Cerebellar nuclear complex (tissue), 1 donor: ENCODE measurements at places on chromosomes 16 and 17.

DNA sequence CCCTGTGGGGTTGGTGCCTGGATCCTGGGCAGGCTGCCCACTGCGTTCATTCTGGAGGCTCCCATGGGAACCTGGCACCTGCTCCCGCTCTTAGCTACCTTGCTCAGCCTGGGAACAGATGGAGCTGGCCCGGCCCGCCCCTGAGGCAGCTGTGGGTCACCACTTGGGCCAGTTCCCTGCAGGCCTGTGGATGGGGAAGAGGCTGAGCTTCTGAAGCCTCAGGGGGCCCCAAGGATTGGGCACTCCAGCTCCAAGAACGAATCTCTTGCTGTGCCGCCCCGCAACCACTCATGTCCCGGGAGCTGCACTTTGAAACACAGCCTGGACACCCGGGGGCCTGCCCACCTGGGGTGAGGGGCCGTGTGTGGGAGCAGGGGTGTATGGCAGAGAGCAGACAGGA is 37.7 kb downstream of the BAHCC1 start:
- no peak for DNase-seq

DNA sequence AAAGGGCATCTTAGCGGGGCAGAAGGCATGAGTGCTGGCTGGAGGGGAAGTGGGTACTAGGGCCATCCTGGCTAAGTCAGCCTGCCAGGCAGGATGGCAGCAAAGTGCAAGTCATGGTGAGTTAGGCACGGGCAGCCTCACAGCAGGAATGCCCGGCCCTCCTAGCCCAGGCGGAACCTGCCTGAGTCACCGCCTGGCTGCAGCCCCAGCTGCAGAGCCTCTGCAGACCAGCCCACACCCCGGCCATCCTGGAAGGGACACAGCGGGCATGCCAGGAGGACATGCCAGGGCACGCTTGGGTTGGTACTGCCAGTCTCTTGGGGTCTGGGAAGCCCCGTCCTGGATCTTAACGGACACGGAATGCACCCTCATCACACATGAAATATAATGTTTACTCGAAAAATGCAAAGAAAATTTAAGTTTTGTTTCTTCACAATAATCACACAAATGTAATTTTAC is 5.0 kb upstream of the ALDH3A1 start:
- DNase-seq, result no peak

GRCh38 chr16:81778861-81779535 is at the start of gene PLCG2:
Gene PLCG2 (plus strand): TSS chr16:81779291. CDS start chr16:81785990, 6,699 bp downstream.
- DNase-seq, result no peak

DNA sequence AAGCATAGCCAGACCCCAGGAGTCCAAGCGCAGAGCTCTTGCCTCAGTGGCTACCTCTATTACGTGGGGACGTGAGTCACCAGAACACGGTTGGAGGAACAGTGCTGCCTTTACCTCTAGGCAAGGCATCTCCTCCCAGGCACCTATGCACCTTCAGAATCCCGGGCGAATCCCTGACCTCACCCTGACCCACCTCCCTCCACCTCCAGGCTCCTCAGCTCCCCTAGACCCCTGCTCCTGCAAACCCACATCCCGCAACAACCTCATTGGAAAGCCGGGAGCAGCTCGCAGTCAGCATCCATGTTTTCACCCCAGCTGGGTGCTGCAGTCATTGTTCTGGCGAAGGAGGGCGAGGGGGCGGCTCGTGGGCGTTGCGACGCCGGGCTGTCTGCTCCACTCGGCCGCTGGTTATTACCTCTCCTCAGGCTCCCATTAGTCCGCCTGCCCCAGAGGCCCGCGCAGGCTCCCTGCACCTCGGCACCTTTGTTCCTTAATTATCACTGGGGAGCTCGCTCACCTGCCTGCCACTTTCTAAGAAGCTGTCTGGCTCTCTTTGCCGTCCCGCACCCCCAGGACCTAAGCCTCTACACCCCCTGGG is 24.6 kb upstream of the DLX4 start:
- DNase-seq, result no peak

DNA sequence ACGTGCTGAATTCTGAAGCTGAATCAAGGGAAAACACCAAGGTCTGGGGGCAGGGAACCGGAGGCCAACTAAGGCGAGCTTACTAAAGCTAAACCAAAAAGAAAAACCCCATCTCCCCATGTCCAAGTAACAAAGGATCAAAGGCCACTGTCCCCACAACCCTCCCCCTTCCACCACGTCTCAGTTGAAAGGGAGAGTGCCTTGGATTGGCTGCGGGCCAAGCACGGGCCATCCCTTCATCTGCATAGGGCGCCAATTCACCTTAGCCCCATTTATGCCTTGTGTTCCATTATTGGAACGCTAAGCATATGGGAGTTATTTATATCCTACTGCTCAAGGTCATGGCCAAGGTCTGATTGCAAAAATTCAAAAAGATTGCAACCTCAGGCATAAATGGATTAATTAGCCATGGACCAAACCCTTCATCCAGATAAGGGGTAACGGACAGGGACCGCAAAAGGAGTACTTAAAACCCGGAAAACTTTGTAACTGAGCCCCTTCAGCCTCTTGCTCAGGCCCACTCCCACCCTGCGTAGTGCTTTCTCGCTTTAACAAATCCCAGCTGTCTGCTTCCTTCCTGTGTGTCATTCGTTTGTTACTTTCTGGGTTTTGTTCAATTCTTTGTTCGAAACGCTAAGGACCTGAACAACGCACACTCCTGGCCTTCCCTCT is 740 bp upstream of the ATP6V0D1 start:
- no peak for DNase-seq

- DNase-seq, result no peak
Measured at GRCh38 chr17:35460354-35460851, 11.8 kb upstream of the SLFN13 start.

DNA sequence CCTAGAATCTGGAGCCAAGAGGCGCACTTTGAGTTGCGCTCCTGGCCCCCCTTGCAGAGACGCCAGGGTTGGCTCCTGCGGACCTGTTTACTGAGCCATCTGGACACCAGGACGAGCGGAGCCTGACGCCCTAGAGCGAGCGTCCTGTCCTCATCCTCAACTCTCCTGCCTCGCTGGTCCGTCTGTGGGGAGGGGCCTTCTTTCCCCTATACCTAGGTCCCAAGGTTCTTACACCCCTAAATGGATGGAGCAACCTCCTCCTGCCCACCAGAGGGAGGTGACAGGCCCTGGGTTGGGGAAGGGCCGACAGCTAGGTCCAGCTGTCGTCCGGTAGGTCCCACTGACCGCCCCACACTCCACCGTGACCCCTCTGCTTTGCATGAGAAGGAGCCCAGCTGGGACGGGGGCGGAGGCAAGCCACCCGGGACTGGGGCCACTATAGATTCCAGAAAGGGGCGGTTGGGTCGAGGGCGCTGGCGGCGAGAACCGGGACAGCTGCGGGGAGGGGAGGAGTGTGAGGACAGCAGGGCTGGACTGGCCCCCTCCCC is 3.1 kb upstream of the LHX1 start:
- peak; percentile 64 for DNase-seq

DNA sequence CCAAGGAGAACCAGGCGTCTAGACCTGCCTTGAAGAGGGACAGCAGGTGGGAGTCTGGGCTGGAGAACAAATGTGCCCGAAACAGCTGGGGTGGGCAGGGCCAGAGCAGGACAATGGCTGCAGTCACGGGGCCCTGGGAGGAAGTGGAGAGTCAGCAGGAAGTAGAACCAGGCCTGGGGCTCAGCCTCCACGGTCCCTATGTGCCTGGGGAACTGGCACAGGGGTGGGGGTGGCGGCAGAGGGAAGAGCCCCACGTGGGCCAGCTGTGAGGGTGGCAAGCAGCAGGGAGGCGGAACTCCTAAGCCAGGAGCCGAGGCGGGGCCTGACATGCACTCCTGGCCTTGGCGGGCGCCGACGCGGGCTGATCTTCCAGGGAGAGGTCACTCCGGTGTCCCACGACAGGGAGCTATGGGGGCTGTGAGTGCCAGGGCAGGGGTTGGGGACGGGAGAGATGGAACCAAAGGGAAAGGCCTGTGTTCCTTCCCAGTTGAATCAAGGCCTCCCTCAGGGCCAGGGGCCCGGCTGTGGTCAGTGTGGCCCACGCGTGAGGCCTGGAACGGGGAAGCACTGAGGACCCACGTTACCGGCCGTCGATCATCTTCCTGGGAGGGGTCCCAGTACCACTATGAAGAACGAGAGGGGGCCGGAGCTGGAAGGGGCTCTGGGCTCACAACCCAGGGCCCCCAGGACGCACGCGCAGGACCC is 42.7 kb downstream of the TIMM22 start:
- no peak for DNase-seq

DNA sequence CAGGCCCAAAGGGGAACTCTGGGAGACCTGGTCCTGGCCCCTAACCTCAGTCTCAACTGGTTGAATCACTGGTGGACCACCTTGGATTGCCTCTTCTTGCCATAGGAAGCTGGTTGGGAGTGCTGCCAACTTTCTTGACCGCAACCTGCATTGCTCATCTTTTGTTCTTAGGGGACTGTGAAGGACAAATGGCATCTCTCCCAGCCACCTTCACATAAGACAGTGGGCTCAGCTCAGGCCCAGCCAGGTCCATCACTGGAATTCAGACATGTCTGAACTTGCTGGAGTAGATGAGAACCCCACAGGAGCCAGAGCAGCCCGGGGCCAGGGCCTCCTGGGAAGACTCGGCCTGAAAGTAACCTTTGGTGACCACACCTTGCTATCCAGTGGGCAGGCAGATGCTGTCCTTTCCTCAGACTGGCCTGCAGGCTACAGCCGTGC is 18.8 kb downstream of the ADORA2B start:
- DNase-seq, result no peak

- DNase-seq, result no peak
Measured at GRCh38 chr17:15309793-15310192, 31.6 kb downstream of the TEKT3 start.

DNA sequence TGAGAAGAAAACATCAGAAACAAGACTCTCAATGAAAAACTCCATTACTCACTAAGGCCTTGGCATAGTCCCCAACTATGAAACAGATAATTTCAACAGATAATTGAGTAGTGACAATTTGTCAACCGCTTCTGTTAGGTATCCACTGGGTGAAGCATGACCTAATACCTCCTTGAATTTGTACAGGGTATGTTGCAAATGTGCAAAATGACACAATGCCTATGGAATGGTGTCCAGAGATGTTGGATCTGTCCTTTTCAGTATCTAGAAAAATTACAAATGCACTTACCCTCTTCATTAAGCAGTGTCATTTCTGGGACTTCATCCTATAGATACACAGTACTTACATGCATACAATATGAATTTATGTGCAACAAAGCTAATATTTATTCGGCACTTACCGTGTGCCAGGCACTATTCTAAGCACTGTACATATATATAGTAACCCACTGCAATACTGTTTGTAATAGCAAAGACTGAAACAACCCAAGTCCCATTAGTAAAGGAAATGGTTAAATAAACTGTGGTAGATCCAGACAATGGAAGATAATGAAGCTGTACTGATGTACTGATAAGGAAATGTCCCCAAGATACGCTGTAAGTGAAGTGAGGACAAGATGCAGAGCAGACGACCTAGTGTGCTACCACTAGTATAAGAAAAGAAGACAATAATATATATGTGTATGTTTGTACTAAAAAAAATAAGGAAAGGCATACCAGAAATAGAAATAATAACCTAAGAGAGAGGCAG is 21.4 kb upstream of the SLC6A4 start:
- no peak for DNase-seq

- no peak for DNase-seq
Measured at GRCh38 chr17:14398766-14399165, 97.9 kb downstream of the HS3ST3B1 start.

- DNase-seq, result no peak
Measured at GRCh38 chr17:43482103-43483012, 1.4 kb upstream of the DHX8 start.

DNA sequence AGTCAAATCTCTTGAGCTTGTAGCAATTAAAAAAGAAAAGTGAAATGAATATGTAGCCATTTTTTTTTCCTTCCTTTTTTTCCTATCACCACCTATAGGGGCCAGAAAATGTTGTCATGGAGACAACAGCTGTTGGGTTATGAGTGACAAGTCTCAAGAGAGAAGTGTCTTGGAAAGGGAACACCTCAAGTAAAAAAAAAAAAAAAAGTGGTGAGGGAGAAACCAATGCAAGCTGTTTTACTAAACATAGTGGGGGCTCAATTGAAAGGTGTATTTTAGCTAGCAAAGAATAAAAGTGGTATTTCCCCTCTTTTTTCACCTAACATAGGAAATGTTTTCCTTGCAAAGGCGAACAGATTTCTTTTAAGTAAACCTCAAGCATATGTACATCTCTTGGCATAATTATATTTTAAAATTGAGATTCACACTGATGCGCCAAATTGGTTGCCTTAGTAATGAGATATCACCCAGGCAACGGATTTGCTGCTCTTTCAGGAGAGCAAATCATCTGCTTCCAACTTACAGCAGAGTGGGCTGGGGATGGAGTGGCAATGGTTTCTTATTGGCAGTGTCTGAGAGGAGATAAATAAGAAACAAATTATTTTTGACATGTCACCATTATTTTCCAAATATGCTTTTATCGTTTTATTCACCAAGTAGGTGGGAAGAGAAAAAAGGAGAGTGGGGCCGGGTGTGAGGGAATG is 183.6 kb downstream of the MYO1D start:
- DNase-seq, result no peak

GRCh38 chr17:80274331-80274730 is 13.7 kb downstream of the RNF213 start:
- DNase-seq, result no peak

DNA sequence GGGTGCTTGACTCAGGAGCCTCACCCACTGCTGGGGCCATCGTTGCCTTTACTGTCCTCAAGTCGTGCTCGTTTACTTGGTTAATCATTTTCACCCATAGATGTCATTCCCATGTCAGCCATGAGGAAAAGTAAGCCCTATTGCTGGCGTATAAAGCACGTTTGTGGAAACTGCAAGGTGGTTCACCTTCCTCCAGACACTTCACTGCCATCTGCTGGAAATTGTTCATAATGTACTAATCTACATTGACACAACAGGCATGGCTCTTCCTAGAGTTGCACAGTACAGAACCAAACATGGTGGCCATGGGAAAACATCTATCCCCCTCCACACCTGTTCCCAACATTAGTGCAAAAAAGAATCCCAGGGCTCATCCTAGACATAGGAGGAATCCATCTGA is 116.6 kb downstream of the ZNF18 start:
- no peak for DNase-seq

DNA sequence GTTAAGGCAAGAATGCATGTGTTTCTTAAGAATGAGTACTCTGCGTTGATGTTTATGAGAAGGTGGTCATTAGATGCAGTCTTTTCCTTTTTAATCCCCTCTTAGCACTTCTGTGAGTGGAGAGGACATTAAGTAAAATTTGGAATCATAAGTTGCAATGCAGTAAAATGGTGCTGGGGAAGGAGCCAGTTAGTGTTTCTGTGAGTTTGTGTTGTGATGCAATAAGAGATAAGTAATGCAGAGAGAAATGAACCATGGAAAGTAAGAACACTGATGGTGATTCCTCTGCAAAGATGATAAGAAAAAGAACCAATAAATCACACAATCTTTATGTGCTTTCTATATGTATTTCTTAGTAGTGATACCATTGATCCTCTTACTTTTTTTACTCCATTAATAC is 20.0 kb downstream of the ABHD15 start:
- no peak for DNase-seq

- no peak for DNase-seq
Measured at GRCh38 chr17:66580184-66580955, 254.5 kb upstream of the CACNG5 start.

GRCh38 chr17:49753959-49754391 is 10.0 kb downstream of the FAM117A start:
- no peak for DNase-seq

GRCh38 chr17:38591759-38592241 is 14.0 kb downstream of the SRCIN1 start:
- no peak for DNase-seq

GRCh38 chr17:80025796-80026195 is 9.9 kb downstream of the TBC1D16 start:
- DNase-seq, result no peak
